ENCODE measurements at places on chromosomes 5 and 9.

DNA sequence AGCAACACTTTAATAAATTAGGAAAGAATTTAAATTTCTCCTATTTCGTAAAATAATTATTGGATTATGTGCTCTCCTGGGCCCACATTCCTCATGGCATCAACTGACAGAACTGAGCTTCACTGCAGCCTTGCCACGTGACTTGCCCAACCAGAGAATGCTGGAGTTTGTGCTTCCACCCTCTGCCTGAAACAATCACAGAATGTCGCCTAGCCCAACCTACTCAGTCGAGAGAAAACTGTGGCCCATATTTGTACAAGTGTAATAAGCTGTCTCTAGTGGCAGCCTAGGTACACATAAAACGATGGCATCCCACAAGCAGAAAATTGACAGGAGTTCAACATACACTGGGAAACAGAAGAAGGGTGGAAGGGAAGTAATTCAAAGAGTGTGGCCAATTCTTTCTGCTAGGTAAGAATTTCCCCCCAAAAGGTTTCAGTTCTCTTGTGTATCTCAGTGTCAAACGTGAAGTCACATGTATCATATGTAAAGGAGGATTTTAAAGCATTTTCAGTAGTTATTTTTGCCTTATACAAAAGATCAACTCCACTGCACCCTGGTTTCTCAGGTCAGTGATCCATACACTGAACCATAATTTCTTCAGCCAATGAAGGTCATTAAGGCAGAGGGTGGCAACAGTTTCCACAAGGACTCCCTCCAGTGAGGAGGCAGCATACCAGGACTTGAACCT, 41.7 kb downstream of the ZNF608 start:
- DNase-seq, result no peak

DNA sequence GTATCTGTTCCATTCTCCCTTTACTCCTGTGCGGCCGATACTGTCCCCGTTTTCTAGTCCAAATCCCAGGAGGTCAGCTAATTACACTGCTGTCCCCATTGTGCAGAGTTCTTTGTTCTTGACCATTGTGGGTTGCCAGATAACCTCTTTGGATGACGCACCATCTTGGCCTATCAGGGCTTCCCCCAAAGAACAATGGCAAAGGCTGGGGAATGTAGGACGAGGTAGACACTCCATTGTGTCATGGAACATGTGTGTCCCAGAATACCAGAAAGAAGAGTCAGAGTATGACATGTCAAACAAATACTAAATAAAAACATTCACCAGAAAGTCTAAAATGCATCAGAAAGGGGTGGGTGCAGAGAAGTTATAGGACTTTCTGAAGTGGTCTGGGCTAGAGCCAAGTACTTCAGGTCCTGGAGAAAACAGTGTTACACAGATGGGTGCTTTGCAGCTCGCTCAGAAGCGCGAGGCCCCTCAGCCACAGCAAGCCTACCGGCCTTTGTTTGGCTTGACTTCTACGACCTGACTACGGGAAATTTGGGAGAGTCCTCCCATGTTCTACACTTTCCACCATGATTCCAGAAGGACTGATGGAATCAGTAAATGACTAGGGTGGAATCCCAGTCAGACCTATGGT, 83.2 kb upstream of the SSBP2 start:
- no peak for DNase-seq

GRCh38 chr9:98176391-98177259, 15.8 kb downstream of the CORO2A start:
- no peak for DNase-seq

- no peak for DNase-seq
Observed at GRCh38 chr5:154285661-154286408, 95.3 kb downstream of the GALNT10 start.

DNA sequence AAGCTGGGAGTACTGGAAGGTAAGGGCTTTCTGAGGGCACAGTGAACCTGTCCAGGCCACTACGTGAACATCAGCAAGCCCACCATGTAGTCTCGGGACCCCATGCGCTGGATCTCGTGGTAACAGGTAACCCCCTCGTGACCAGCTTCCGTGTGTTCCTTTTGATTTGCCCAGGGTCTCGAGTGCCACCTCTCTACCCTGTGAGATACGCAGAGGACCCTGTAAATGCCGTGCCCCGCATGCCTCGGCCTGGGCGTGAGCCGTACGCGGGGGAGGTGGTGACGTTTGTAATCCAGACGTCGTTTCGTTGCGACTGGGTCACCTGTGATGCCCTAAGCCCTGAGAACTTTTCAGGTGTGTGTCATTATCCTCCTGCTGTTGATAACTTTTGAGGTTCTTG, 45.5 kb downstream of the TENT4A start:
- no peak for DNase-seq

DNA sequence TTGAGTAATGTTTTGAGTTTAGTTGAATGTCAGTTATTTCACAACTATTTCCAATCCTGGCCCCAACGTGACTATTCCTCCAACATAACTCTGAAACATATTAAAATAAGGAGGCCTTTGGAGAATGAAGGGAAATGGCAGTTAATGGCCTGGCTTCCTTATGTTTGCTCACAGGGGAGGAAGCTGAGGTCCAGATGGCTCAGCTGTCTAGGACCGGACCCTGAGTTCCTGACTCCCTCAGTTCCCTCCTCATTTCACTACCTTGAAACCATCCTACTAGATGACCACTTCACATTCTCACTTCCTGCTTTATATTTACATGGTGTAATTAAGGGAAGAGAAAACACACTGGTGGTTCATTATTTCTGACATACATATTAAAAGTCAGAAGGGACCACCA, 6.6 kb downstream of the OTULINL start:
- DNase-seq, result no peak

- DNase-seq, result no peak
Observed at GRCh38 chr9:14232111-14232510, 81.8 kb downstream of the NFIB start.

DNA sequence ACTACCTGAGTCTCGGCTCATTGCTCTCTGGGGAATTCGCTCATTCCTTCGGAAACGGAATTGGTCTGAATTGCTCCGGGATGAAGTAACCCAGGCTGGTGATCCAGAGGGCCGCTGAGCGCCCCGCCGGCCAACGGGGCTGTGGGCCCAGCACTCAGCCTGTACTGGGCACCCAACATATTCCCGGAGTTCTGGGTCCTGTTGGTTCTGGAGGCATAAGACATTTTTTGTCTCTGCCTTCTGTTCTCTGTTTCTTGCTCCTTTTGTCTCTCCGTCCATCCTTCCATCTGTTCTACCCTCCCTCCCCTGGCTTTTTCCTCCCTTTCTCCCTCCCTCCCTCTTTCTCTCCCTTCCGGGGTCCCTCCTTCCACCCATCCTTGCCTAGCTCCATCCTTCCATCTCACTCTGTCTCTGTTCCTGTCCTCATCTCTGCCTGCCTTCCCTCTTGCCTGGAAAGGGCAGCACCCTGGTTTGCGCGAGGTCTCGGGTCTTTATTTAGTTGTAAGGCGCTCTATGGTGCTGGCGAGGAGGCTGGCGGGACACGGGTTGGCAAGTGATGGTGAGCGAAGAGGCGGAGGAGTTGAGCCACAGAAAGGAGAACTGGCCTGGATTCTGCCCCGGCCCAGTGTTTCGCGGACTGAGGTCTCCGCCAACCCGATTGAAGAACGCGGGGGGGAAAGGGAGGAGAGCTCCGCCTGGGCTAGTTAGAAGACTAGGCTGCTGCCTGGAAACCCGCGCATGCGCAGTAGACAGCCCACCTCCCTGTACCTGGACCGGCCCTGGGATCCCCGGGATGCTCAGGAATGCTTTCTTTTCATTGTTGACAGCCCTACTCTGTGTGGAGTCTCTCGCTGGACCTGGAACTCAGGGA, 1468.0 kb downstream of the FOXD4L5 start:
- DNase-seq, result no peak

GRCh38 chr5:131186561-131187256, 16.0 kb downstream of the LYRM7 start:
- DNase-seq, result peak; percentile 23

DNA sequence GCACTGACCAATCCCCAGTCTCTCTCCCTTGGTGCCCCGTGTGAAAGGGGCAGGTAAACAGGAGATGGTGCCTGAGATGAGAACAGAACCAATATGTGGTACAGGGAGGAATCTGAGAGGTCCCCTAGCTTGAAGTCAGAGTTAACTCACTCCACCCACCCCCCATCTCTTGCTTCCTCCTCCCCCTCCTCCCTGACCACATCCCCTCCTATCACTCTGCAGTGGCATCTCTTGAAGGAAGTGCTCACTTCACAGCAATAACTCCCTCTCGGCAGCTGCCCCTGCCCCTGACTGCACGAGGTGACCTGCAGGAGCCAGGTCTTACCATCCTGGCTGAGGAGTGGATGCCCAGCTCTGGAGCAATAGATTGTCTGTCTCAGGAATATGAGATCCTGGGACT, 224.0 kb downstream of the GAS1 start:
- no peak for DNase-seq

DNA sequence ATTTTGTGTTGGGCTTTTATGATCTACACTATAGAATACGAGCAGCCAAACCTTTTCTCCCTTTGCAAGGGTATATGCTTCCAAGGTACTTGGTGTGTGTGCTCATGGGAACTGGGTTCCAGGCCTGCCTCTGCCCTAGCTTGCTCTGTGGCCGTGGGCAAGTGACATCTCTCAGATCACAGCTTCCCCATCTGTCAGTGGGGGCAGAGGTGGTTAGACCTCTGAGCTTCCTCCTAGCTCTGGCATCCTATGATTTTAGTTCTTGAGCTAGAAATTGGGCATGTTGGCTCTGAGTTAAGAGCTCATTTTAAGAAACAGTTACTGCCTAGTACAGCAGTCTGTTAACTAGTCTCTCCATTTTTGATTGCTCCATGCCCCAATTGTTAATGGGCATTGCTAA, 12.5 kb upstream of the CCNJL start:
- DNase-seq, result no peak

DNA sequence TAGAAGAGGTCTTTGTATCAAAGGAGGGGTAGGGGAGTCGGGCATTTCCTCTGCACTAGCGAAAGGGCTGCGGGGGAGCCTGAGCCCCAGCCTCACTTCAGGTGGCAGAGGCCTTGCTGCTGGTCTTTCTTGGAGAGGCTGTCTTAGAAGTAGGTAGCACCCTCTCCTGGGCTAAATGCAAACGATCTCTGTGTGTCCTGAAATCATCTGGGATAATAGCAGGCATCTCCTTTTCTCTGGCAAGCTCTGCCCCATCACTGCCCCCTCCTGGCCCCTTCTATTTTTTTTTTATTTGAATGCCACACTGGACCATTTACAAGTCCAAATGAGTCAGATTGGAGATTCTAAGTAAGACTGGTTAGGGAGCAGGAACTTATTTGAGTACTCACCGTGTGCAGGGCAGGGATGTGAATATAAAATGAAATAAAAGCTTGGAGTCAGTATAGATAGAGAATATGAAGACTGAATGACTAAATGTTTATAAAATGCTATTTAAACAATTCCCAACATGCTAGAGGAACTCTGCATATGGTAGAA, 137.1 kb downstream of the FGF1 start:
- peak; percentile 5 for DNase-seq

GRCh38 chr5:141779503-141779973, 97.5 kb upstream of the ARAP3 start:
- no peak for DNase-seq

GRCh38 chr5:132877938-132878337, 4.5 kb downstream of the LEAP2 start:
- no peak for DNase-seq

DNA sequence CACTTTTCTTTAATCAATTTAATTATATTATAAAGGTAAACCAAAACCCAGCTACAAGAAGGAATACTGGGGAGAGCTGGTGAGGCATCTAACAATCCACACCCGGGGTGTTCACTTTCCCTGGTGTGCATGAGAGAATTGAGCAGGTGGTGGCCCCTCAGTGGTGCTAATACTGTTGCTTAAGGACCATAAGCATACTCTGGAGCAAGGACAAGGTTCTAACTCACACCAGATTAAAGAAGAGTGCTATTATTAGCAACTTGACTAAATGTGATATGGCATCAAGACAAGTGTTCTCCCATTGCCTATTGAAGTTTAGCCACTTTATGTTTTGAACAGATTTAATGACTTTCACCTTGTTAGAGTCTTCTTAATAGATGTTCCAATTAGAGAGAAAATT, 8.8 kb downstream of the RGS7BP start:
- no peak for DNase-seq

GRCh38 chr5:78699552-78700153, 51.1 kb upstream of the LHFPL2 start:
- DNase-seq, result no peak

- no peak for DNase-seq
Observed at GRCh38 chr5:123756816-123757215, 244.8 kb downstream of the CSNK1G3 start.

- DNase-seq, result no peak
Observed at GRCh38 chr5:8720506-8720905, 825.4 kb downstream of the SEMA5A start.

- no peak for DNase-seq
Observed at GRCh38 chr9:15136646-15137045, 170.4 kb downstream of the TTC39B start.

GRCh38 chr5:77776554-77777206, 541 bp upstream of the TBCA start:
- no peak for DNase-seq

GRCh38 chr5:142585451-142585850, 100.4 kb downstream of the FGF1 start:
- DNase-seq, result no peak

- no peak for DNase-seq
Observed at GRCh38 chr9:138112791-138113600, 235.4 kb downstream of the CACNA1B start.

GRCh38 chr9:126606483-126606870, 7.3 kb upstream of the LMX1B start:
- no peak for DNase-seq

DNA sequence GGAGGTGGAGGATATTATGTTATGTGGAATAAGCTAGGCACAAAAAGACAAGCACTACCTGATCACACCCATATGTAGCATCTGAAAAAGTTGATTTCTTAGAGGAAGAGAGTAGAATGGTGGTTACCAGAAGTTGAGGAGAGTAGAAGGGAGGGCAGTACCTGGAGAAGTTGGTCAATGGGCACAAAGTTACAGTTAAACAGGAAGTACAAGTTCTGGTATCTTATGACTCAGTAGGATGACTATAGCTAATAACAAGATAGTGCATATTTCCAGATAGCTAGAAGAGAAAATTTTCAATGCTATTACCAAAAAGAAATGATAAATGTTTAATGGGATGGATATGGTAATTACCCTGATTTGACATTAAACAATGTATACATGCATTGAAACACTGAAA, 686.7 kb downstream of the ISL1 start:
- DNase-seq, result no peak

- DNase-seq, result no peak
Observed at GRCh38 chr9:81560851-81561732, 128.3 kb downstream of the TLE1 start.

- no peak for DNase-seq
Observed at GRCh38 chr5:112127861-112128260, 291.2 kb downstream of the EPB41L4A start.

GRCh38 chr5:41181691-41182564, 31.4 kb downstream of the C6 start:
- DNase-seq, result no peak

All from NCI-H1930 (cell line).